Thyroid gland (tissue), 4 donors: ENCODE measurements at places on chromosomes 6 and 20. TPM values are rescaled to one million over a fixed set of nuclear protein-coding genes. Genes with fewer than 3 reads are reported as not detected.

DNA sequence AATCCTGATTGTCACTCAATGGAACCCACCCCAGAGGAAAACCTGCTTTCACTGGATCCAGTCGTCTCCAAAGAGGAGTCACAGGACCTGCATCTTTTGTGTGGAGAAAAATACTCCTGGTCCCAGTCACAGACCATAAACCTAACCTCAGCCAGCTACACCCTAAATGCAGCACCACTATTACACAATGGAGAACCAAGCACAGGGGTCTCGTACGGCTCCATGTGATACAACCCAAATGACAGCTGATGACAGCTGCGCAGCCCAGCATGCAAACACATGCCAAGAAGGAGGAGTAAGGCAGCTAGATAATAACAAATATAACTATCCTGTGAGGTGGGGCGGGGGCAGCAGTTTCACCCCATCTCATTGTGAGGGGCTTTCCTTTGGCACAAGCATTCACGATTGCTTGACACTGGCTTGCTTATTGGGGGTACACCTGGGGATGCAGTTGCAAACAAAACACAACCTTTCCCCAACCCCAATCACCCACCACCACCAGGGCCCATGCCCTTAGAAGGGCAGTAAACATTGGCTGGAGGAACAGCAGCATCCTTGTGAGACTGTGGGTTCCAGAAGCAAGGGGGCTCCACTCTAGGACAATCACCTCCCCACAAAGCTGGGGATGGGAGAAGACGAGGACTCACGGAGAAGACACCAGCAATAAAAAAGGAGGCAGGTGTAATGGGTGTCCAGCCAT, 51.5 kb downstream of the TRERF1 start:
- H3K36me3 ChIP-seq = no peaks in the 10 kb centered on the region
- no peak overlapping the region for H3K4me3 ChIP-seq
- no peak overlapping the region for H3K27ac ChIP-seq

DNA sequence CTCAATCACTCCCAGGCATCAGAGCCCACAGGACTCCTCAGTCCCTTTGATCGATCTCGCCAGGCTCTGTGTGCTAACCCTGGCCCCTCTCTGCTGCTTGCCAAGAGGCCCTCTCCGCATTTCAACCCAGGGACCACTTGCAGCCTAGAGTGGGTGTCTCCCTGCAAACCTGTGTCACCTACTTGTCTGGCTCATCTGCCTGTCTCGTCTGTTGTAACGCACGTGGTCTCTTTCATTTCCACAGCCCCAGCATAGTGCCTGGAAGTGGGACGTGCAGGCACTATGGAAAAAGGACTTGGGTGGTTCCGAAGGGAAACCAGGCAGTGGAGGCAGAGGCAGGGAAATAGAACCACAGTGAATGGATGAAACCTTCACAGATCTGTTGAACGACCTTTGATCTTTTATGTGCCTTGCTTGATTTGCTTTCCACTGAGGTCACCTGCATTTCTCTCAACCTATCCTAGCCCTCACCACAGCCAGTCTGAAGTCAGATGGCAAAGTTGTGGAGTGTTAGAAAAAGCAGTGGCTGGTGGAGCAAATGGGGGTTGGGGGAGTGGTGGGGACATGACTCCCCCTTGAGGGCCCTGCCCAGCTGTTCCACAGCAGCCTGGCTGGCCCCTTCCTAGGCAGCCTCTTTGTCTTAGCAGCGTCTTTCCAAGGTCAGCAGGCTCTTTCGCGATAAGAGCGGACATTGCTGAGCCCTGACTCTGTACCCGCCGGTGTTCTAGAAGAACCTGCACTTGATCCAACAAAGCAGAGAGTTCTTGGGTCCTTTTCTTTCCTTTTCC, 55.8 kb upstream of the TAGAP start:
- no peak overlapping the region for H3K4me3 ChIP-seq
- peaks cover 32% of the 10 kb centered on the region for H3K4me1 ChIP-seq
- no peak overlapping the region for H3K27ac ChIP-seq
- DNase-seq = no peak
- no peaks in the 10 kb centered on the region for H3K27me3 ChIP-seq

DNA sequence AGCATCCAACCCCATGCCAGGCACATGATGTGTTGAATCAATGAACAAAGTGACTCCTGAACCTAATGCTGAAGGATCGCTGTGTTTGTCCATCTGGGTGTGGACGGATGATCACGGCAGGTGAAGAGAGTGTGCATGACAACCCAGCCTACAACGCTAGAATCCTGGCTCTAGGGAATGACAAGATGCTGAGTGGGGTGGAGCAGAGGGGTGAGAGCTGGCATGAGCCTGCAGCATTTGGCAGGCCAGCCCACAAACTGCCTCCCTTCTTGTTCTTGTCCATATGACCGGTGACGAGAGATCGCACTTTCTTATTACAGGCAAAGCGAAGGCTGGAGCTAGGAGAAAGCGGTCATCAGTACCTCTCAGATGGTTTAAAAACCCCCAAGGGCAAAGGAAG, 54.7 kb upstream of the CDKAL1 start:
- no peak overlapping the region for H3K27ac ChIP-seq
- H3K36me3 ChIP-seq = no peaks in the 10 kb centered on the region
- no peak overlapping the region for H3K4me3 ChIP-seq
- no peak for DNase-seq

- no peak overlapping the region for H3K27ac ChIP-seq
- no peak for DNase-seq
- H3K27me3 ChIP-seq = no peaks in the 10 kb centered on the region
- H3K36me3 ChIP-seq = no peaks in the 10 kb centered on the region
- no peaks in the 10 kb centered on the region for H3K4me1 ChIP-seq
- no peak overlapping the region for H3K4me3 ChIP-seq
These were observed 33.0 kb downstream of the SAMD3 start for GRCh38 chr6:130189531-130190397.

DNA sequence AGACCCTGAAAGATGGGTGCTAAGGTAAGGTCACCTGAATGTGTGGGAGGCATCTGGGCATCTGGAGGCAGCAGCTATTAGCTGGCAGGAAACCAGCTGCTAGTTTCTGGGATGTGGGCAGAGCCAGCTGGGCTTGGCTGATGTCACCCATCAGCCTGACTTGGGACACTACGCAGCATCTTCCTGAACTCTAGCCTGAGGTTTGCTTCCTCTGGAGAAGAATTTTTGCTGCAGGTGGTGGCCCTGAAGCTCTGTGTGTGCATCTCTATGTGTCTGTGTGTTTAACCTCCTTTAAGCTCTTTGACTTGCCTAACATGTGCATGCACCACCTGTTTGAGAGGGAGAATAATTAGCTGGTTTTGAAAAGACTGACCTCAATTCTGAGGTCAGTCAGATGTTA, 465.1 kb upstream of the CHD6 start:
- H3K4me1 ChIP-seq = no peaks in the 10 kb centered on the region
- H3K27me3 ChIP-seq = no peaks in the 10 kb centered on the region
- H3K36me3 ChIP-seq = no peaks in the 10 kb centered on the region
- no peak overlapping the region for H3K27ac ChIP-seq
- DNase-seq = no peak

DNA sequence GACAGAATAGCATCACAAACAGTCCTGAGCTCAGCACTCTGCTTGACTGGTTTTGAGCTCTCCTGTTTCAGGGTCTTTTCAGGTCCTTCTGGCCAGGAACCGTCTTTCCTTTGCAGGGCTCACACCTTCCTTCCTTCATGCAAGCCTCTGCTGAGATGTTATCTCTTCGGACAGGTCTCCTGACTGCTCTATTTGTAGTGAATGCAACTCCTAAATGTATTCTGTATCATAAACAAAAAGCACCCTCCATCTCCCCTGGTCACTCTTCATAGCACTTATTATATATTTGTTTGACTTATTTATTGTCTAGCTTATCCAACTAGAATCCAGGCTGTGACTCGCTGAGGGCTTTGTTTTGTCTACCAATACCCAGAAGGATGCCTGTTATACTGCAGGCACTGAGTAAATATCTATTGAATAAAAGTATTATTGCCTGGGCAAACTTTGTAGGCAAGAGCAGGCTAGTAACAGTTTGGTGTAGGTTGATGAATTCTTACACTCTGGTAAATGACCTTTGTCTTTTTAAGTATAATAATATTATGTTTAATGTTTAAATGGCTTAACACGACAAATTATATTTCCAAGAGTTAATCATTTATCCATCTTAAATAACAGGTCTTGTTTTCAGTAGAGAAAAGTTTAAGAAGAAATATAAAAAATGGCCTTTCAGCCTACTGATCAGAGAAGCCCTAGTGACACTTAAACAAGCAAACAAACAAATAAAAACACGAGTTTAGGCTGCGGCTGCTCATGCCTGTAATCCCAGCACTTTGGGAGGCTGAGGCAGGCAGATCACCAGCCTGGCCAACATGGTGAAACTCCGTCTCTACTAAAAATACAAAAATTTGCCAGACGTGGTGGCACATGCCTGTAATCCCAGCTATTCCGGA, 199.7 kb downstream of the BCAS1 start:
- peak overlapping the region; percentile 83 for H3K27ac ChIP-seq
- no peak for DNase-seq
- H3K36me3 ChIP-seq = no peaks in the 10 kb centered on the region
- H3K4me3 ChIP-seq = no peak overlapping the region
- peaks cover 43% of the 10 kb centered on the region for H3K4me1 ChIP-seq

- H3K27me3 ChIP-seq = no peaks in the 10 kb centered on the region
- no peaks in the 10 kb centered on the region for H3K4me1 ChIP-seq
- H3K27ac ChIP-seq = no peak overlapping the region
- no peaks in the 10 kb centered on the region for H3K36me3 ChIP-seq
- no peak overlapping the region for H3K4me3 ChIP-seq
These were observed 588.8 kb upstream of the ADGRB3 start for GRCh38 chr6:68046302-68046701.

GRCh38 chr6:140541288-140541687, 1166.8 kb upstream of the CITED2 start:
- H3K4me3 ChIP-seq = no peak overlapping the region
- peaks cover 17% of the 10 kb centered on the region for H3K4me1 ChIP-seq
- no peaks in the 10 kb centered on the region for H3K36me3 ChIP-seq

- H3K4me1 ChIP-seq = peaks cover 37% of the 10 kb centered on the region
- DNase-seq = peak; percentile 59
- H3K4me3 ChIP-seq = no peak overlapping the region
- H3K27me3 ChIP-seq = peaks cover 4% of the 10 kb centered on the region
- H3K36me3 ChIP-seq = peaks cover 5% of the 10 kb centered on the region
These were observed 16.2 kb downstream of the TNXB start for GRCh38 chr6:32092760-32093497.

DNA sequence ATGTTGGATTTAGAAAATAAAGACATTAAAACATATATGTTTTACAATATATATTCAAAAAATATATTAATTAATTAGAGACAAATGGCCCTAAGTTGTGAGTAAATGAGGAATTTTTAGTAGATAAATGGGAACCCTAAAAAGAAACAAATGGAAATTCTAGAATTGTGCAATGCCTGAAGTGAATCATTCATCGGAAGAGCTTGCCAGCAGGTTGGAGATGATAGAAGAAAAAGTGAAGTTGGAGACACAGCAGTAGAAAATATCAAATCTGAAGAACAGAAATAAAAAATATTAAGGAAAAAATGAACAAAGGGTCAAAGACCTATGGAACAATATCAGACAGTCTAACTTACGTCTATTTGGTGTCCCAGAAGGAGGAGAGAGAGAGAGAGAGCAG, 109.4 kb upstream of the NEDD9 start:
- no peaks in the 10 kb centered on the region for H3K4me1 ChIP-seq
- no peaks in the 10 kb centered on the region for H3K36me3 ChIP-seq
- H3K4me3 ChIP-seq = no peak overlapping the region
- no peak for DNase-seq
- H3K27ac ChIP-seq = no peak overlapping the region

GRCh38 chr20:18650224-18650623, 62.4 kb downstream of the DTD1 start:
- H3K4me1 ChIP-seq = no peaks in the 10 kb centered on the region
- no peak overlapping the region for H3K27ac ChIP-seq
- no peaks in the 10 kb centered on the region for H3K27me3 ChIP-seq
- no peak overlapping the region for H3K4me3 ChIP-seq
- no peak for DNase-seq
- no peaks in the 10 kb centered on the region for H3K36me3 ChIP-seq

The BPIFB1 gene
- total RNA-seq = not detected

The ARFGEF3 gene
- 7.2 TPM for total RNA-seq

The CRISP1 gene
- not detected for total RNA-seq

The TSHZ2 gene
- total RNA-seq = 15.3 TPM
